ENCODE measurements at places on chromosomes 13 and 19. TPM values are rescaled to one million over a fixed set of nuclear protein-coding genes. Genes with fewer than 3 reads are reported as not detected.

The SYNGR4 gene
- not detected for total RNA-seq

The TMEM255B gene
- total RNA-seq: 36.1 TPM

The URAD gene
- total RNA-seq: not detected

The FAAP24 gene
- total RNA-seq: 2.6 TPM

The ETV2 gene
- 0.29 TPM for total RNA-seq

The CKM gene
- not detected for total RNA-seq

The ZAR1L gene
- not detected for total RNA-seq

The TMEM86B gene
- total RNA-seq: 2.0 TPM

The LGALS7B gene
- not detected for total RNA-seq

The PEG3 gene
- 0.33 TPM for total RNA-seq

The TEKTIP1 gene
- total RNA-seq: not detected

The TRIP10 gene
- total RNA-seq: 50.4 TPM

The PRODH2 gene
- total RNA-seq: not detected

The PSG2 gene
- total RNA-seq: not detected

The CLEC11A gene
- 4.7 TPM for total RNA-seq

The IL12RB1 gene
- total RNA-seq: 0.10 TPM

The ISYNA1 gene
- total RNA-seq: 26.7 TPM

The UBL3 gene
- total RNA-seq: 12.4 TPM

The CYP4F2 gene
- not detected for total RNA-seq

The CIC gene
- 37.2 TPM for total RNA-seq

The MEDAG gene
- 19.4 TPM for total RNA-seq
